ENCODE measurements at places on chromosomes 11 and 22.

GRCh38 chr11:73393011-73393380 lies 16.8 kb downstream of the RELT start:
- DNase-seq: no peak

DNA sequence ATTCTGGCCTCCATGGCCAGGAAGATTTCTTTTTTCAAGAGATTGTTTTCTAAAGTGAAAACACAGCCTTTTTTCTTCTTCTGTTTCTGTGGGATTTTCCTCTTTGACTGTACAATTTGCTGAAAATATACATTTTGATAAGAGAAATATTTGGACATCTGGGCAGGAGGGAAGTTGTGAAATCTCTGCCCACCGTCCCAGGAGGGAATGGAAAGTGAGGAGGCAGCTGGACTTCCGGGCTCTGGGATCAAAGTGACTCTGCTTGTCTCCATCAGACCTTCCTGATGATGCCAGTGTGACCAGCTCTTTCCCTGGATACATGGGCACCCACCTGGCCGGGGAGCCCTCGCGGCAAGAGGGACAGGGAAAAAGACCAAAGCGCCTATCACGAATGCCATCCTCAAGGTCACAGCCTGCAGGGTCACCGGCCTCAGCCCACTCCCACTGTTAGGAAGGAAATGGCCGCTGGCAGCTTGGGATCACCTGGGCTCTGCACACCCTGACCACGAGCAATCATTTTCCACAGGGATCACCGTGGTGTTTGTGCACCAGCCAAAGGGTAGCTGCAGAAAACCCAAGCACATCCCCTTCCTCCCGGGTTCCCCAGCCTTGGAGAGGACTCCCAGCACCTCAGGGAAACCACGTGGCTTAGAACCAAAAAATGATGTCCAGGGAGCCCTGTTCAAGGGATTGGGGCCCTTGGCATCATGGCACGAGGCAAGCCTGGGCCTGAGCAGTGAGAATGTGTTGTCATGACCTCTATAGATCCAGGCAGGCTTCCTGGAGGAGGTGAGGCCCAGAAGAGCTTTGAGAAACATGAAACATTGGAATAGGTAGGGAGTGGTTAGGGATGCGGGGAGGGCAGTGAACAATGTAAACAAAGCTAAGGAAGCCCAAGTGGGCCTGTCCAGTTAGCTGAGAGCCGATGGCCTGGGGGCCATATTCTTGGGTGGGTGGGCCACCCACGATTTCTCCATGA lies 29.1 kb upstream of the CCND1 start:
- DNase-seq: no peak

- DNase-seq: no peak
Observed at GRCh38 chr11:45056529-45056928, 89.9 kb upstream of the PRDM11 start.

- no peak for DNase-seq
Observed at GRCh38 chr11:59115553-59115952, 8.5 kb downstream of the FAM111B start.

DNA sequence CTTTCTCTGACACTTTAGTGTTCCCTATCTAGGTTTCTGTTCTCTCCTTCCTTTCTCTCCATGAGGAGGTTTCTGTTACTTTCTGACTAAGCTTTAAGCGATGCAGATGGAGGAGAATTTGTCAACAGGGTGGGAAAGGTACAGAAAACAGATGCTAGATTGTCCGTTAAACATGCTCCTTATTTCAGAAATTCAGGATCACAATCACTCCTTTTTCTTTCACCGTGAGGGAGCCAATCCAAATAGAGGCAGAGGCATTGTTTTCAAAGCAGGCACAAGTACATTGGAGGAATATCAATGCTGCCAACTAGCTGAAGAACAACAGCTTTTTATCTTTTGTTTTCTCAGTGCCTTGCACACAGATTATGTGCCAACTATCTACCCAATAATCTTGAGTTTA lies 215.7 kb upstream of the FOLH1 start:
- no peak for DNase-seq

DNA sequence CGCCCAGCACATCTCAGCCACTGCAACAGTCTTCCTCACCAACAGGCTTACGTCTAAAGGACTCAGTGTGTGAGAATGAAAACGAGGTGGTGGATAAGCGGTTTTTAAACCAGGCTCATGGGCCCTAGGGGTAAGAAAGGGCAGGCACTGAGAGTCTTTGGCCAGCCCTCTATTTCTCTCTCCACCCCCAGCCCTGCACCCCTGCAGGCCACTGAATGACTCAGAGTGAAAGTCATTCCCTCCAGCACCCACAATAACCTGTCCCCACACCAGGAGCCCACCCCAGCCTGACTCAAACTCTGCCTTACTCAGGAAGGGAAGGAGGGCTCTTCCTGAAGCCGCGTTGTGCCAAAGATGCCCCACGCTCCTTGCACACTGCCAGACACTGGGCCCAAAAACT lies 72.0 kb downstream of the LARGE1 start:
- DNase-seq: no peak

- no peak for DNase-seq
Observed at GRCh38 chr11:62393061-62393611, 25.7 kb upstream of the SCGB1A1 start.

- DNase-seq: no peak
Observed at GRCh38 chr11:92376146-92376599, 151.6 kb downstream of the FAT3 start.

DNA sequence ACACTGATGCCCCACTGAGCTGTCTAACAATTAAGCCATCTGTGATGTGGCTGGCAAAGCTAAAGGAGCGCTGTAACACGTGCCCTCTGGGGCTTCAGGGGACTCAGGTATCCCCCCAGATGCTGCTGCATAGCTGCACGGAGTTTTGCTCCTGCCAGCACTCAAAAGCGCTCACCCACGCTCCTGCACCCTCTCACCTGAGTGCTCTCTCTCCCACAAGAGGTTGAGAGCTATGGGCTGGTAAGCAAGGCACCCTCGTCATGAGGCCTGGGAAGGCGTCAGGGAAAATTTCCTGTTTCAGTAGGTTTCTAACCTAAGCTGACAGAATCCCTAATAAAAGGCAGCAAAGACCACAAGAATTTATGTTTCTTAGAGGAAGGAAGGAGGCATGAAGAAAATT lies 850.3 kb downstream of the OPCML start:
- DNase-seq: no peak

- DNase-seq: no peak
Observed at GRCh38 chr11:36215693-36216060, 73.5 kb downstream of the COMMD9 start.

DNA sequence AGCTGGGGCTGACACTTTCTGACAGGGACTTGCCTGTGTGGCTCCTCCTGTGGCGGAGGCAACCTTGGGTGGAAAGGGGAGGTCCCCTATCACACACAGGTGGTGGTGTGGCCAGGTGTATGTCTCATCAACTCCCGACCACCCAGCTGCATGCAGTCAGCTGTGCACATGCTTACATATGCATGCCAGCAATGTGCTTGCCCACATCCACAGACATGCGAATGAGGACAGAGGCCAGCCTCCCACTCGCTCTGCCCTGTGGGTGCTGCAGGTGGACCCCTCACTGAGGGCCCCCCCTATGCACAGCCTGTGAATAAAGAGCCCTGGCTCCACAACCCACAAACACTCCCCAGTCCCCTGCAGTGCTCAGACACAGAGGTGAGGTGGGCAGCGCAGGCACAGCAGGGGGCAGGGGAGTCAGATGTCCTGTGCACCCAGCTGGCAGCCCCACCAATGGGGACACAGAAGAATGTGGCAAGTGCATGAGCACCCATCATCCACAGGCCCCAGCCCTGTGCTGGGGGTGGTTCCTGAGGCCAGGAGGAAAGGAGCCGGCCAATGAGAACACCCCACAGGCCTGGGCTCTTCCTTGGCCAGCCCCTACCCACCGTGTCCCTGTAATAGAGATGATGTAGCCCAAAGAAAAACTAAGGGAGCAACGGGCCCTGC lies 9.5 kb downstream of the GNB1L start:
- no peak for DNase-seq

GRCh38 chr11:22792497-22792896 lies 37.1 kb downstream of the SVIP start:
- DNase-seq: no peak

- DNase-seq: no peak
Observed at GRCh38 chr11:64299847-64300648, at the start of gene CATSPERZ. TSS of gene CATSPERZ (plus strand) at chr11:64300358. CDS start at chr11:64300411, 53 bp downstream.

- no peak for DNase-seq
Observed at GRCh38 chr11:120023120-120023519, 114.8 kb downstream of the TRIM29 start.

DNA sequence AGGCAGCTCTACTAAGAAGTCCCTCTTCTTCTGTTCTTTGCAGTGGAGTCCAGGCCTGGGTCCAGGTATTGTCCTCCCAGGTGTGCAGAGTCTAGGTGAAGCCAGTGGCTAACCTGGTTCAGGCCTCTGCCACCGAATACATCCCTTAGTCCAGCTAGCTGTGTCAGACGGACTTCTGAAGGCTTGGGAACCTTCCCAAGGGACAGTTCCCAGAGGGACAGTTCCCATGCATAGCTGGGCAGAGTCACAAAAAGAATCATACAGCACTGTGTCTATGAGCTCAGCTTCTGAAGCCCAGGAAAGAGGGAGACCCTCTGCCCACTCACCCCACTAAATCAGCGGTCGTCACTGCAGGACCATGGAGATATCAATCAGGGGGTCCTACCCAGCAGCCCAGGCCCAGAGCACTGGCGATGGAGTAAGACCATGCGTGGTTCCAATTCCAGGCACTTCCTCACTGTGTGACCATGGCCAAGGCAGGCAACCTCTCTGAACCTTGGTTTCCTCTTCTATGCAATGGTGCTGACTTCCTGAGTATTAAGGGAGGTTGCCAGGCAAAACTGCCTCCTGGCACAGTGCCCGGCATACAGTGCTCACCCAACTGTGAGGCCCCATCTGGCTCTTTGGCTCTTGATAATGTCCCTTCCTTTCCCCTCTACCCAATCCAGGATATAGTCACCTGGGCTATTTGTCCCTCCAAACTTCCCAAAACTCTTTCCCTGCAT lies 3.4 kb downstream of the MS4A10 start:
- DNase-seq: no peak

DNA sequence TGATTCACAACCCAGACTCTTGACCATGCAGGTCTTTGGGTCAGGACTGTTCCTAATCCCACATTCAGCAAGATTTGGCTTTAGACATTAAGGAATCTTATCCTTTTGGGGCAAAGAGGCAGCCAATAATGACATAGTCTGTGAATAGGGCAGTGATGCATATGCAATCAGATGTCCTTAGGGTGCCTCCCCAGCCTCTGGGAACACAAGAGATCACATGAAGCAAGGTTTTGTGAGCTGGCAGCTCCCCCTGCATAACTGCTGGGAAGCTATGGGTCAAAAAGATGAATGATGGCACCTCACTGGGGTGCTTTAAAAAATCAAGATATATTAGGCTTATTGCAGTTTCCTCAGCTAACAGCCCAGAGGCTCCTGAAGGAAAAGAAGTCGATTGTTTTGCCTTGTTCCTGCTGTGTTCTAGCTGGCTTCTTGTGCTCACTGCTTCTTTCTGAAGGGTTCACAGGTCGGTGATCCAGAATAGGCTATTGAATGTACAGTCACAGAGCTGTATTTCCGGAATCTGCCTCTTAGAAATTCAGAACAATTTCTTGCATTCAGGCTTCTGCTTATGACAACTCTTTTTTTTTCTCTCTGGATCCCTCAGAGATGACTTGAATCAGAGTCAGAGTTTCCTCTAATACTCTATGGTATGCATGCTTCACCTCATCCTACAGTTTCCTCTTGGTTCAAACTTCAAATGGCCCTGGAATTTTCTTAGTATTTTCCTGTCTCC lies 31.7 kb downstream of the INSC start:
- no peak for DNase-seq

GRCh38 chr11:119991669-119992068 lies 146.2 kb downstream of the TRIM29 start:
- DNase-seq: no peak

DNA sequence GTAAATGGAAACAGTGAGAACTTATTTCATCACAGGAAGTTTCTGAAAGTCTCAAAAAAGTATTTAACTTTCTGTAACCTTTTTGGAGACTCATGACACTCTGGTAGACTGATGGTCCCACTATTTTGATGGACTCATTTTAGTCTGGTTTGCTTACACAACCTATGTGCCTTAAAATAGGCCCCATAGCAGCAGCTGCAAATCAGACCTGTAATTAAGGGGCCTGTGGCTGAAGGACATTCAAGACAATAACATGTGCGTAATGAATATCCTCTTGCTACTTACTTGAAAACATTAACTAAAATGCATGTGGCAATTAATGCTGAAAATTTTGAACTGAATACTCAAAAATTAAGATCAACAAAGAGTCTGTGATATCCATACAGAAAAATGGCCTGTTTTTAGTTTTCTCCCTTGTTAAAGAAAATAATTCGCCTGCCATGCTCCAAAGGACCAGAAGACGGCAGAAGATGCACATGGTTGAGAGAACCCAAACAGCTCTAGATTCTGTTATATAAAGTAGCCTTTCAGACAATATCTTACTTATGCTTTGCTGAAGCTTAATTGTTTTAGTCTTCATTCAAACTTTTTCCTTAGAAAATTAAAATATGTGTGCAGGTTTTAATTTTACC lies 568.5 kb downstream of the KCNA4 start:
- peak; percentile 19 for DNase-seq

GRCh38 chr11:86519064-86519911 lies 144.6 kb downstream of the CCDC81 start:
- DNase-seq: no peak

DNA sequence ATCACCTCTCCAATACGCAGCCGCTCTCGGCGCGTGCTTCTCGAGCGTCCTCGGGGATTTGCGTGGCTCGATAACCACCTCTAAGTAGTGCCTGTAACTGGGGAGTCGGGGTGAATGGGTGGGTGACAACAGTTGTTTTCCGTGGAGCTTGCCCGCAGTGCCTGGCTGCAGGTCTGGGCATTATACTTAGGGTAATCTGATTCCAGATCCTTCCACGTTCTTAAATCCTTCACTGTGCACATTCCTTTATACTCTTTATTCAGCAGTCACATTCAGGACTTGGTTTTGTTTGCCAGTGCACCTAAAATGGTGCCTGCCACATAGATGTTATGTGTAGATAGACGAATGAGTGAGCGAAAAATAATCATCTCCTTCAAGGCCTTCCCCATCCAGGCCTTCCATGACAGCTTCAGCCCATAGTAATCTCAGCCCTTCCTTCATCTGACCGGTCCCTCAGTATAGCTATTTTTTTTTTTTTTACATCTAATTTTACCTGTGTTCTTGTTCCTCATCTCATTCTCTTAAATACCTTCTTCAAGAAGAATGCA lies 602 bp downstream of the NAT10 start:
- DNase-seq: no peak

- no peak for DNase-seq
Observed at GRCh38 chr11:2693271-2694261, 6.2 kb downstream of the KCNQ1OT1 start.

DNA sequence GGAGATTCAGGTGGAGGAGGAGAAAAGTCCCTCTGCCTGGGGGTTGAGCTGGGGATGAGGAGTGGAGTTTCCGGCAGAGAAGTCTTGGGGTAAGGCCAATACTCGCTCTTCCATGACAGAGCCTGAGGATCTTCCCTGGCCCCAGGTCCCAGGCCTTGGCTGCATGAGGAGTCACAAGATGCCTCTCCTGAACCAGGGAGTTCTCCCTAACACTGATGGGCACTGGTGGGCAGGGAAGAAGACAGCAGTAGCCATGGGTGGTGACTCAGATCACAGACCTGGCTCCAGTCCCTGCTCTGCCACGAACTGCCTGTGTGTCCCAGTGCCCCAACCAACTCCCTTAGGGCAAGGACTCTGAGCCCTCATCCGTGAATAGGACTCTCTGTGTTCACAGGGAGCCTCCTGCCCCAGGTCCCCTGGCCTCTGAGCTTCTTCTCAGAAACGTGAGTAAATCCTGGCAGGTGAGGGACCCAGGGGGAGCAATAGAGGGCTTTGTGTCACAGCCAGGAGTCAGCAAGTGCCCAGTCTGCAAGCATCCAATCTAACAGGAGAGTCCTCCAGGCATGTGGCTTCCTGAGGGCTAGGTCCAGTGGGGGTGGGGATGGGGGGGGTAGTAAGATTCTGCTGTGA lies 45.5 kb upstream of the FTH1 start:
- no peak for DNase-seq

Data from neural crest cell (in vitro differentiated cells).